ENCODE measurements at places on chromosomes 6 and 20.
A peak's percentile ranks its signal among the peaks of the same experiment; 100 is the strongest.

- DNase-seq, result no peak
Observed at GRCh38 chr20:61869750-61870507, 195.8 kb downstream of the TAF4 start.

DNA sequence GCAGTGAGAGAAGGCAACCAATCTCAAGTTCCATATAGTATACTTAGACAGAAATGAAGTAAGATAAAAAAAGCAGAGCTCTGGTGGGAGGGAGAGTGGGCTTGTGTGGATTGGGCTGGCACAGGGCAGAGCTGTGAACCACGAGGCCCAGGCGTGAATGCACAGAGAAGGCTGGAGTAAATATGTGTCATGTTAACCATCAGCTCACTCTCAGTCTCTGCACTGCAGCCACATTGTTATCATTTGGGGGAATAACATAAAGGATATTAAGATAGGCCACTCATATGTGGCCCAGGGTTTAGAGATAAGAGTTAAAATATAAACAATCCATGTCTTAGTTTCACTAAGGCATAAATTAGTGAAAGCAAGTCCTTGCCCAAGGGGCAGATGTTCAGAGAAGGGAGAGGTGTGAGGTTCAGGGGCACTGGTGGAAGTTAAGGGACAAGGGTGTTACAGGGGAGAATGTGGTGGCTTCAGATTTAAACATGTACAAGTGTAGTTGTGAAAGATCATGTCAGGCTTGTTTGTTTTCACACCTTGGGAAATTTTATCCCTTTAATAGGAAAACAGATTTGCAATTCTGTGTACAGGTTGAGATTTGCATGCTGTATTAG is 14.4 kb downstream of the GMPR start:
- no peak for DNase-seq

DNA sequence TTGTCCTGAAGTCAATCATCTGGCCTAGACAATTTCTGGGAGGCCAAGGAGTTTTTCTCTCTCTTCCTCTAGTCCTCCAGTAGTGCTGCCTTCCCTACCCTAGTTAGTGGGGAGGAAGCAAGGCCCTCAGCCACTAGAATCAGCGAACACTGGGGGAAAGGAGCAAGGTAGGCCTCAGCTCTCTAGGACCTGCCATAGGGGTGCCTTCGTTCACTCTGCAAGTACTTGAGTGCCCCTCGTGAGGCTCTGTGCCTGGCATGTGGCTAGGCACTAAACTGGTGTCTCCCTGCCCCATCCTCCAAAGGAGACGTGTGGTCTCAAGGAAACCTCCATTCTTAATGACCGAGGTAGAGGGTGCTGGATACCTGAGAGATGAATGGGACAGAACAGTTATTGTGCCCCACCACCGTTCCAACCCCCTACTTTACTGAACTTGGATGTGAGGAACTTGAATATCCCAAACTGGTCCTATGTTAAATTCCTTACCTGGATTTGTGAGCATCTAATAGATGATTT is 1.1 kb downstream of the DEF6 start:
- DNase-seq, result no peak

DNA sequence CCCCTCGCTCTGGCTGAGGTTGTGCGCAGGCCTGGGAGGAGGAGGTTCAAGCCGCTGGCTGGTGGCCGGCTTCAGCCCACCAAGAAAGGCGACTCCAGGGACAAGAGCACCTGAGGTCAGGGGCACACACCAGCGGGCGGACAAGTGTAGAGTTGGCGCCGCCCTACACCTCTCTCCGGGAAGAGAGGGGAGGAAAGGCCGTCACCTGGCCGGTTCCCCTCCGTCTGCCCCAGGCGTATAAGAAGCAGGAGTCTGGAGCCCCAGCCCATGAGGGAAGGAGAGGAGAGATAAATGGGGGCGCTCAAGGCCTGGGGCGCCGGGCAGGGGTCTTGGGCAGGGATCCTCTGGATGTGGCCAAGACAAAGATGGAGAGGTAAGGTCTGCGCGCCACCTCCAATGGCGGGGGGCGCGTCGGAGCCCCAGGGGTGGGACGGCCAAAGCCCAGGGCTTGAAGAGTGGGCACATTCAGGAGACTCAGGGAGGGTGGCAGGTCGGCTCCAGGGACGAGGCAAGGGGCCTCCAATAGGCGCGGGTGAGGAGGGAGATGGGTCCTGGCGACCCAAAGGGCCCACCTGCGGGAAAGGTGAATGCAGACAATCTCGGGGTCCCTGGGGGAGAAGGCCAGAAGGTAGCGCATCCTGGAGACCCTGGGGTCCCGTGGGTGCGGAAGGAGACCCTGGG is 826 bp downstream of the RIMS4 start:
- DNase-seq, result no peak

DNA sequence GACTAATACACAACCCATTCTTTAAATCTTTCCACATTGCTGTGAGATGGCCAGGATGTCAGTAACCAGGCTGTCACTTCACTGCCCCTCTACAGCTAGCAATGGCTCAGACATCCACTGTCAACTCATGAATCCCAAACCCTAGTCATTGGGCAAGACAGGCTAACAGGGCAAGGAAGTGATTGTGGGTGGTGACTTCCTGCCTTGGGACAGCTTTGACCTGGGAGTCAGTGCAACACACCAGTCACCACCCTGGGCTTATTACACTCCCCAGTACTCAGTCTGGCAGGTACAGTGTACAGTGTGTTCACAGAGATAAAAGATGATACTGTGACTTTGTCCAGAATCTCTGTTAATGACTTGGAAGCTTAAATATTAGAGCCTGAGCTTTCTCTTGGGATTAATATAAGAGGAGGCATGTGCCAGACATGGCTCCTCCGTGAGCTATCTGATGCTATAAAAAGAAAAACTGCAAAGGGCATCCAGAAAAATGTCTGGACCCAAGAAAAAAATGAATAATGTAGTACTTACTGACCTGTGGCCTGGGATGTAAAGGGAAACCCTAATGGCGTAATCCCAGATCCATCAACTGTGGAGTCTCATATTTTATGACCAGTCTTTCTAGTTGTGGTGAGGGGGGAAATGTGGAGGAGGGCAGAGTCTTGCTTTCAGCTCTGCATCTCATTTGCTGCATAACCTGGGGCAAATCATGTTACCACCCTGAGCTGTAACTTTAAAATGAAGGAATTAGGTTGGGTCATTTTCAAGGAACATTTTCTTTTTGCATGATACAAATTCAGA is 244.4 kb downstream of the SLC24A3 start:
- no peak for DNase-seq

GRCh38 chr6:89034586-89035251 is 45.8 kb upstream of the PNRC1 start:
- DNase-seq, result peak; percentile 18

DNA sequence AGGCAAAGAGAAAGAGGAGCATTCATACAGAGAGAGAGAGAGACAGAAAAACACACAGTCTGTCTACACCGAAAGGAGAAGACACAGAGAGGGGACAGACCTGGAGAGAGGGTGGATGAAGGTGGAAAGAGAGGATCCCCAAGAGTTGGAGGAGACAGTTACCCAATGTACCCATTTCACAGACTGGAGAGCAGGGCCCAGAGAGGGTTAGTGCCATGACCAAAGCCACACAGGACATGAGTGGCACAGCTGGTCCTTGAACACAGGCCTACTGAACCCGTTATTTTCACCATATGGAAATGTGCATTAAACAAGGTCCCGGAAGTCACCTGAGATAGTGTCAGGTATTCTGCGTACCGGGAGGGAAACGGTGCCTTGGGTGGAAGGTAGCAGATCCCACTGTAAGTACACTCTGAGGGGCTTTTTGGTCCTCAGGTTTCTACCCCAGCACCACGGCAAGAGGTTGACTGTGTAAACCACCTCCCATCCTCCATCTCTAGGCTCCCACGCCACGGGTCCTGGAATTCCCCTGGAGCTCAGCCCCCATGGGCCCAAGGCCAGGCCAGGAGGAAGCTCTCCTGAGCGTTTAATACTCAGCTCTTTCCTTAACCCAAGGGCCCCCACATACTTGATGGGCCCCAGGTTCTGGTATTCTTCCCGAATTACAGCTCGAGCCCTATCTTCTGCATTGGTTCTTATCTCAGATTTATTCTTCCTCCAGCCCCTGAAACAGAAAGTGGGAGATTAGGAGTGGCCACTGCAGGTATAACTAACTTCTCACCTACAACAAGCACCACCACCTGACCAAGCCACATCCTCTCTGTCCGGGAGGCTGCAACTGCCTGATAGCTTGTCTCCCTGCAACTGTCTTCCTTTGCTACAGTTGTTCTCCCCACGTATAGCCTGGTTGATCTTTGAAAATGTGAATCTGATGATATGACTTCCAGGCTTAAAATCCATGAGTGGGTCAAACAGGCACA is 38.4 kb upstream of the OCSTAMP start:
- DNase-seq, result no peak

DNA sequence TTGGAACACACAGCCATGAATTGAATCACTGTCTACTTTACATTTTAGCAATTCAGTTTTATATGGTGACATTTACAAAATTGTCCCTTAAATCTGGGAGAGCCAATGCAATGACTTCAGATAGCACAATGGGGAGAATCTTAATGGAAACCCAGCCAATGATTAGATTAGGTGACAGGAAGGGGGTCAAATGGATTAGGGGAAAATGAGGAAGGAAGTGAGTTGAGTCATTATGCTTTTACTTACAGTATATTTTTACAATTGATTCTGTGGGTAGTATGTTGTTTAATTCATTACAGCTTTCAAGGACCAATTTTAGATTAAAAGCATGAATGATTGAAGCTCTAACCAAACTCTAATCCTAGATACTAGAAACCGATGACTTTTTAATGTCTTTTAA is 229.8 kb downstream of the SOX4 start:
- DNase-seq, result no peak

GRCh38 chr6:134634966-134635365 is 314.9 kb downstream of the ALDH8A1 start:
- DNase-seq, result no peak

GRCh38 chr20:41848180-41848579 is 230.0 kb upstream of the CHD6 start:
- DNase-seq, result no peak

DNA sequence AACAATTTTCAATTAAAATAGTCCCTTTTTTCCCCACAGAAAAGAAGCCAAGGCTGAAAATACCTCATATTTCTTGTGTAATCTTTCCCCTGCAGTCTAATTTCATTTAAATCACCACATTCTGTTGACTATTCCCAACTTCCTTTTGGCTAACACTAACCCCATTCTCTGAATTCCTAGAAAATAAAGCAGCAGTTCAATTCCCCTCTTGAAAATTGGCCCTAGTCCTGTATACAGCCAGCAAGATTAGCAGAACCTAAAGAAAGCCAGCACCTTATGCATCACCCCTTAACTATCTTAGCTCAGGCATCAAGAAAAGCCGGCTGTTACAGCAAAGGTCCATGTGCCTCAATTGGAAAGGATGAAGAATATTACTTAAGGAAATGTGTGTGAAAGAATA is 69.7 kb downstream of the MDN1 start:
- no peak for DNase-seq

GRCh38 chr6:21873562-21873961 is 280.0 kb downstream of the SOX4 start:
- peak; percentile 69 for DNase-seq

DNA sequence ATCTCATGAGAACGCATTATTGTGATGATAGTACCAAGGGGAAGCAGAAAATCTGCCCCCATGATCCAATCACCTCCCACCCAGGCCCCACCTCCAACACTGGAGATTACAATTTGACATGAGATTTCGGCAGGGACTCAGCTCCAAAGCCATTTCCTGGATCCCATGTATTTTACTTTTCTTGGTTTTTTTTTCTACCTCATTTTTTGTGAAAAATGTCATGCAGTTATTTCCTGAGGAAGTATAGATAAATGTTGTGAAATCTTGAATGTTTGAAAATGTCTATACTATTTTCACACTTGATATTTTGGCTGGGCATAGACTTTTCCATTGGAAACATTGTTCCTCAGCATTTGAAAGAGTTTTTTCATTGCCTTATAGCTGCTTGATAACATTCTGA is 9.1 kb upstream of the BRPF3 start:
- DNase-seq, result no peak

DNA sequence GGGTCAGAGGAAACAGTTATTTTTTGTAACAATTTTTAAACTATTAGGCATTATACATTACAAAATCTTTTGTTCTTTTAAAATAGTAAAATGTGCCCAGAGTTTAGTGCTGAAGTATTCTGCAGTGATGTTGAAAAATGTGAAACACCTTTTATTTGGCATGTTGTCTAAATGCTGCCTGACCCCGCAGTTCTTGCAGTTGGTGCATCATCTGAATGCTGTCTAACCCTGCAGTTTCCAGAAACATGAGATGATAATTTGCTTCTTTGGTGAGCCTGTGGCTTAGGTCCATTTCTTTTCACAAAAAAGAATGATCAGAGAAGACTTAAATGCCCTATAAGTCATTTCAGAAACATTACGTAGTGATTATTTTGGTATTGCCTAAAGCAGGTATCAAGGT is 82.4 kb downstream of the RNF217 start:
- no peak for DNase-seq

- no peak for DNase-seq
Observed at GRCh38 chr20:38147163-38147562, 17.9 kb downstream of the TGM2 start.

GRCh38 chr6:142374965-142375733 is 73.3 kb downstream of the ADGRG6 start:
- no peak for DNase-seq

- DNase-seq, result no peak
Observed at GRCh38 chr20:51429144-51429482, 113.4 kb downstream of the NFATC2 start.

DNA sequence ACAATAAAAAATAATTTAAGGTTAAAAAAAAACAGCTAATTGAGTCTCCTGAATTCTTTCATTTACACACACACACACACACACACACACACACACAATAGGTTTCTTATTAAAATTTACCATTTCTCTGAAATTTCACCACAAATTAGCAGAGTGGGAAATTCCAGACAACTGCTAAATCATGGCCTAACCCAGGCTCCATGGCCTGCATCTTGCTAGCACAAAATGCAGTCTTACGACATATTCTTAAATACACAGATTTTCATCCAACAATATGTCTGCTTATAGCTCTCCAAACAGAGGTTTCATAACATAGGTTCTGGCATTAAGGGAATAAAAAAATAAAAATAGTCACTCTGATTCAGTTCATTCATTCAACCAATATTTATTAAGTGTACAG is 46.9 kb downstream of the SOD2 start:
- no peak for DNase-seq

DNA sequence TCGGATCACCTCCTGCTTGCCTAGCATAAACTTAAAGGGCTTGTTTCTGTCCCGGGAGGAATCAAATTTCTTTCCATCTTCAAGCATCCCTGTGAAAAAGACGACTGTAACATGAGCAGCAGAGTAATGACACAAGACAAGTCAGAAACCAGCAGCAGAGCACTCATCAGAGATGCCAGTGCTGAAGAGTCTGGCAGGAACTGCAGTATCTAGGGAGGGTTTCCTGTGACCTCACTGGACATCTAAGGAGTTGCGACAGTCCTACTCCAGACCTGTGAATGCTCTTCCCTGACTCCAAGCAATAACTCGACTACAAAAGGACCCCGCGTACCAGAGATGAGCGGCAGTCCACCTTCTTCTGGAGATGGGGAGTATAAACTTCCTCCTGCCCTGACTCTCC is 17.3 kb downstream of the FKBP1A start:
- no peak for DNase-seq

GRCh38 chr6:151475653-151476523 is 17.9 kb upstream of the CCDC170 start:
- DNase-seq, result peak; percentile 69
